Endothelial cell (in vitro differentiated cells): ENCODE measurements at places on chromosomes 7 and 10. TPM values are rescaled to one million over a fixed set of nuclear protein-coding genes. Genes with fewer than 3 reads are reported as not detected.

The ARHGAP19 gene
- 19.8 TPM for total RNA-seq

The HELLS gene
- 58.8 TPM for total RNA-seq

The GIMAP5 gene
- 220 TPM for total RNA-seq

The ADAM22 gene
- total RNA-seq: 14.6 TPM

The SLC26A4 gene
- 0.67 TPM for total RNA-seq

The TAS2R5 gene
- total RNA-seq: 1.9 TPM

DNA sequence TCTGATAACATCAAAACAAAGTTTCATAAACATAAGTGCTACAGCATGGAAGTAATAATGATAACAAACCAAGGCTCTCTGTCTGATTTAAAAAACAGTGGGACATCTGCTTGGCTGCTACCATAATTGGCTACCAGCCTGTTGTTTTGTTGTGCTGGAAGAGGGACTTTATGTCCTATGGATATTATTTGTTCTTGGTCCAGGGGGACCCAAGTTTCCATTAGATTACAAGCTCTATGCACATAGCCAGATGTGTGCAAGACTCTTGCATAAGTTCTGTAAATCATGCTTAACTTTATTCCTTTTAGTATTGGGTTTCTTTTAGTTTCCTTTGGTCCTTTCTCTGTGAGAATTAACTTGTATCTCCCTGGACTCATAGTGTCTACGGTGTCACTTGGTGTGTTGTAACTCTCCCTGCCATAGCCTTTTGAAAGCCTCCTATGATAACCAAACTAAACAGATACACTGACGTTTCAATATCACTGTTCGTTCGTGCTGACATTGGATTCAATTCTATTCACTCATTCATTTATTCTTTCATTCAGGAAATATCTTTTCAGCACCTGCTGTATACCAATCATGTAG is 41.4 kb upstream of the CD36 start:
- no peak overlapping the region for H3K27ac ChIP-seq
- no peaks in the 10 kb centered on the region for H3K36me3 ChIP-seq
- H3K27me3 ChIP-seq: no peaks in the 10 kb centered on the region
- no peak for DNase-seq
- H3K4me1 ChIP-seq: no peaks in the 10 kb centered on the region

GRCh38 chr7:70579397-70580097 is 552.4 kb upstream of the GALNT17 start:
- no peak overlapping the region for H3K4me3 ChIP-seq
- no peaks in the 10 kb centered on the region for H3K36me3 ChIP-seq
- DNase-seq: no peak
- H3K4me1 ChIP-seq: peaks cover 45% of the 10 kb centered on the region
- H3K27ac ChIP-seq: no peak overlapping the region
- H3K27me3 ChIP-seq: peaks cover 5% of the 10 kb centered on the region
